Kidney capillary endothelial cell (primary cell): ENCODE measurements at places on chromosomes 1 and 21.

GRCh38 chr1:22646384-22646783, 3.0 kb downstream of the C1QC start:
- no peak for DNase-seq

DNA sequence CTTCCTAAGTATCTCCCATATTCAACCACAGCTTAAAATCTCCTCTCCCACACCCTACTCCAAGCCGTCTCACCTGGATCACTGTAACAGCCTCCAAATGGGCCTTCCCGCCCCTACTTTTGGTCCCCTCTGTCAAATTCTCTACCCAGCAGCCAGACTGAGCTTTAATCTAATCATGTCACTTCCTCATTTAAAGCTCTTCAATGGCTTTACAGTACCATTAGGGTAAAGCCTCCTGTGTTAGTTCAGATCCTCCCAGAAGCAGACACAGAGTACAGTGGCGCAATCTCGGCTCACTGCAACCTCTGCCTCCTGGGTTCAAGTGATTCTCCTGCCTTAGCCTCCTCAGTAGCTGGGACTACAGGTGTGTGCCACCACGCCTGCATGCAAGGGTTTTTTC, 46.8 kb upstream of the PSEN2 start:
- DNase-seq, result no peak

- no peak for DNase-seq
Observed at GRCh38 chr1:155320661-155321617, at the start of gene RUSC1. Gene RUSC1, plus strand, starts transcription at chr1:155320894. Its CDS starts 880 bp downstream, at chr1:155321774.

- DNase-seq, result no peak
Observed at GRCh38 chr1:201475130-201475529, 6.1 kb upstream of the PHLDA3 start.

DNA sequence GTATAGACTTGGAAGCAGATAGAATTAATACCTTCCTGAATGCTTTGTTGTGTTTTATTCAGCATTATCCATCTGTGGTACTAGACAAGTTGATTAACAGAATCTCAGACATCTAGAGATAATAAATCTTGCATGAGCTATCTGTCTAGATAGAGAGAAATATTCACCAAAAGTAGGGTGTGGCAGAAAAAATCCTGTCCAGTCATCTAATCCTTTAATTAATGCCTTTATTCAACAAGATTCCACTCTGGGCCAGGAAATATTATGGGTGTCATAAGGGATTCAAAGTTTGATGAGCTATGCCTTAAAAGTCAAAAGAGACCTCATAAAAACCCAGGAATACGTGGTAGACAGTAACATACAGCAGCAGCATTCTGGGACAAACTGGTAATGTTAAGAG, 601.2 kb downstream of the LMO4 start:
- no peak for DNase-seq
